ENCODE measurements at places on chromosomes 1 and 21.

DNA sequence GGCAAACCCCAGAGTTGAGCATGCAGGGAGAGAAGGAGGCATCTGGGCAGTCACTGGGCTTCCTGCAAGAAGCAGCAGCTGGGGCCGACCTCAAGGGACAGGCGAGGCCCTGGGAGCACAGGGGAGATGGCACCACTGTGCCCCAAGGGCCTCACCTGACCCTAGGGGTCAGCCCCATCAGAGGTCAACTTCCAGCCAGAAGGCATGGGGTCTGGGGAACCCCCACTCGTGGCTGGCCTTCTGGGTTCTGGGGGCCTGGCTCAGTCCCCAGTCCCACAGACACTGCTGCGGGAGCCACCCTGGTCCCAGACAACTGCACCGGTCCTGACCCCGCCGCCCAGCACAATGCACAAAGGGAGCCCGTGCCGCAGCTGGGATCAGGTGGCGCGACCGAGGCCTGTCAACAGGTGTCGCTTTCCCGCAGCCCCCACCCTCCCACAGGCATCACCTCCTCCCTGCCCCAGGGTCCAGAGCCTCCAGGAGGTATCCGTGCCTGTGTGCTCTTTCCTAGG is 6.2 kb downstream of the WNT9A start:
- no peak for DNase-seq

DNA sequence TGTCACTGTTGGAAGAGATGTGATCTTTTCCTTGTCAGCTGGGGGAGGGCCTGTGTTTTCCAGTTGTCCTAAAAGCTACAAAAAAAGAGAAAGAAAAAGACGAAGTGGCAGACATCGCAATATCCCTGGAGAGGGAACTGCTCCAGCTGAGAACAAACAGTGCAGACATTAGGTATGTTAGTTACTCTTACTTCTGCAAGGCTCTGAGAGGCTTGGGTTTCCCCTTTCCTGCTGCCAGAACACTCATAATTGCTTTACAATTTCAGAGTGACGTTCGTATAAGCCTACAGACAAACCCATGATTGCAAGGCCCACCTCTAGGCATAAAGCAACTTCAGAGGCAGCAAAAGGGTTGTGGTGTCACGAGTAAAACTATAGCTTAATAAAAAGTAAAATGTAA is 31.1 kb downstream of the CD160 start:
- DNase-seq = no peak

DNA sequence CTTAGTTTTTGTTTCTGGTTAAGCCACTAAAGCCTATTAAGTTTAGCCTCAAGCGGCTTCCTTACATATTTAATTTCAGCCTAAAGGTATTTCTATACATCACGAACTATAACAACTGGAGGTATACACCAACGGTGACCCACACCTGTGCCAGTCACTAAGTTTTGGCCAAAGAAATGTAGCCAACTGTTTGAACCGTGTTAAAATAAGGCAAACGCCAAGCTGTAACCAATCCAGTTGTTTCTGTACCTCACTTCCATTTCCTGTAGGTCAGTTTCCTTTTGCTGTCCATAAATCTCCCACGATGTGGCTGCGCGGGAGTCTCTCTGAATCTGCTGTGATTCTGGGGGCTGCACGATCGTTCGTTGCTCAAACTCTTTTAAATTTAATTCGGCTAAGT is 5.6 kb upstream of the ERO1B start:
- DNase-seq = no peak

DNA sequence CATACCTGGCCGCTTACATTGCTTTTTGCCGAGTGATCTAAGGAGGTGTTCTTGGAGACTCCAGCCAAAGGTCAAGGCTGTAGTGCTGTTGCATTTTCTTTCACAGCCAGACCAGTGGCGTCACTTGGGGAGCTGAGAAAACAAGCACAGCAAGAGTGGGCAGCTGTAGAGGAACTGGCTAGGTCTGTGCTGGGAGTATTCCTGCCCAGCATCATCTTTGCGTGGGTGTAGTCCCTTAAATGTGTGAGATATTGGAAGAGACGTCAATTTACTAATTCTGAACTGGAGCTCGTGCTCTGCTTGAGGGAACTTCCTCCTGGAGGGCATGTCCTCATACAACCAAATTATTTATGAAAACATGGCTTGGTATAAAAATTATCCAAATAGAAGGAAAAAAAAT is 10.2 kb downstream of the UBIAD1 start:
- no peak for DNase-seq

DNA sequence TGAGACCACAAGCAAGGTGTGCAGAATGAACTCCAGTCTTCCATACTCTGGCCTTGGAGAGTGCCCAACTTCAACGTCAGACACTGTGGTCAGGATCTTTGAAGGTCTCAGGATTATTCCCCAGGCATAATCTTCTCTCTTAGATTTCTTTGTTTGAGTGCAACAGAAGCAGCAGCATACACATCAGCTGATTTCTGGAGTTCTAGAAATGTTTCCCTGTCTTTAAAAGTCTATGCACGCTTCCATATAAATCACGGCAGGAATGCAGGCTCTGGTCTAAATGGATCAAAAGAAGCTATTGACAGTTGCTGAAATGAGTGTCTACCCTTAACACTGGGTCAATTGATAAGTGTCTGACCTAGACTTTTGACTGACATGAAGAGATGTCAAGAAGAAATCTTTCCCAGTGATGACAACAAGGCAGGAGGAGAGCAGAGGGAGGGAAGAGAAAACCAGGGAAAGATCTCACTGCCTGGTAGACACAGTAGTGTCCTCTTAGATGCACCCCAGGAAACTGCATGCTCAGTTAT is 279.7 kb downstream of the SPATA17 start:
- DNase-seq = no peak

DNA sequence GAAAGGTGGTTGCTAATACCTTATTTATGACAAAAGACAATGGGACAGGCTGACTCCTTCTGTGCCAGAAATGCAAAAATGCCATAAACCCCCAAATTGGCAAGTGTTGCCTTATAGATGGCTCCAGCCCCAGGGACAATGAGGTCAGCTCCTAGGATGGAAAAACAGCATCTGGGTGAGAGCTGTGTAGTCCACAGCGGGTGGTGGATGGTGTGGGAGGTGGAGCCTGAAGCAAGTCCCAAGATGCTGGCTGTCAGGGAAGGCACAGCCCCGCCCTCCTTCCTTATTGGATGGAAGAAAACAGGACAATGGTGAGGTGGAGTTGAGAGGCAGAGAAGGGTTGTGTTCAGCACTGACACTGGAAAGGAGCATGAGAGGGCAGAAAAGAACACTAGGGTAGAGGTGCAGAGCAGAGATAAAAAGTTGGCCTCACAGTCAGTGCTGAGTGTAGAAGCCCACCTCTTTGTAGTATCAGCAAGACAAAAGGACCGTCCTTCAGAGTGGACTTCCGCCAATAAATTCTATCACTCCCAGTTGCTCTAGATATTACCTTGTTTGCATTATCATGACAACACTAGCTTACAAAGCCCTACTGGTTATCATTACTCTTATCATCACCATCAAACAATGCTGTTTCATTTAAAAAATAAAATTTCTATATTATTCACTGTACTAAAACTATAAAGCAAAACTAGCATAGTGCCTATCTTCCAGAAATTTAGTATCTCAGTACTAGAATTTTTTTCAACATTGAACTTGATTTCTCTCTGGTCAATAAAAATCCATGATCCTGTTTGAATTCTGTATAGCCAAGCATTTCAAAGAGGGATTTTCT is 3.7 kb upstream of the SDE2 start:
- peak; percentile 52 for DNase-seq

DNA sequence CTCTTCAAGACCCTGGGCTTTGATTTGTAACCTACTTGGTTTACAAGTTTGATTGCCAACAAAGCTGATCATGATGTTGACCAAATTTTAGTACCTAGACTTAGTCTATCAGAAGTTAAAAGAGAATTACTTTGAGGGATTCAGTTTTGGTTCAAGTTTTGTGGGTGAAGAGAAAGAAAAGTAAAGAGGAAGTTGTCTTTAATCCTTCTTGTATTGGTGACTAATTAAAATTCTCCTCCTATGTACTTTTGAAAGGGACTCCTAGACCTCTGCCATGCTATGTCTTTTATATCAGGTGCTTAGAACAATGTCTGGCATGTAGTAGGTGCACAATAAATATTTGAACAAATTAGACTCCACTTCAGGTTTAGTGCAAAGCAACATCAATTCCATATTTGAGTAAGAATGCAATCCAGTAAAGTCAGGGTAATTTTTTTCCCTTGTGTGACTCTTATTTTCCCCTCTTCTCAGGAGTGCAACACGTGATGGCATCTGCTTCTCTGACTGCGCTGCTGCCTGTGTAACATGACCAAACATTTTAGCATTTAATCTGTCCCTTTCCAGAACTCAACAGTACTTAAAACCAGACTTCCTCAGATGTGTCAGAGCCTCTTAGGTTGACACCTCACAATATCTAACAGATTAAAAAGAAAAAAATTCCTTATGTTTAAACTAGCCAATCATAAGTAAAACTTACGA is 41.1 kb upstream of the KCNQ4 start:
- no peak for DNase-seq

DNA sequence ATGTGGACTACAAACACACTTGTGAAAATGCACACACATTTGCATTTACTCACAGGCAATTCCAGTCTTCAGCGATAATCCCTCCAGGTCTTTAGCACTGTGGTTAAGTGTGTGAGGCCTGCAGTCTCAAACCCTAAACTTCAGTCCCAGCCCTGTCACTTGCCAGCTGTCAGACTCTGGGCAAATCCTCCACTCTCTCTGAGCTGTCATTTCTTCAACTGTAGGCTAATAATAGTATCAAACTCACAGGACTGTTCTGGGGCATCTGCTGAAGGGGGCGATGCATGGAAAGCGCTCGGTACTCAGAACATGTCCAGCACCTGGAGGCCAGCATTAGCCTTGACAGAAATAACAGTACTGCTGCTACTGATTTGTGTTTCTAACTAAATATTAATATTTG is 48.2 kb downstream of the NEK2 start:
- DNase-seq = no peak

DNA sequence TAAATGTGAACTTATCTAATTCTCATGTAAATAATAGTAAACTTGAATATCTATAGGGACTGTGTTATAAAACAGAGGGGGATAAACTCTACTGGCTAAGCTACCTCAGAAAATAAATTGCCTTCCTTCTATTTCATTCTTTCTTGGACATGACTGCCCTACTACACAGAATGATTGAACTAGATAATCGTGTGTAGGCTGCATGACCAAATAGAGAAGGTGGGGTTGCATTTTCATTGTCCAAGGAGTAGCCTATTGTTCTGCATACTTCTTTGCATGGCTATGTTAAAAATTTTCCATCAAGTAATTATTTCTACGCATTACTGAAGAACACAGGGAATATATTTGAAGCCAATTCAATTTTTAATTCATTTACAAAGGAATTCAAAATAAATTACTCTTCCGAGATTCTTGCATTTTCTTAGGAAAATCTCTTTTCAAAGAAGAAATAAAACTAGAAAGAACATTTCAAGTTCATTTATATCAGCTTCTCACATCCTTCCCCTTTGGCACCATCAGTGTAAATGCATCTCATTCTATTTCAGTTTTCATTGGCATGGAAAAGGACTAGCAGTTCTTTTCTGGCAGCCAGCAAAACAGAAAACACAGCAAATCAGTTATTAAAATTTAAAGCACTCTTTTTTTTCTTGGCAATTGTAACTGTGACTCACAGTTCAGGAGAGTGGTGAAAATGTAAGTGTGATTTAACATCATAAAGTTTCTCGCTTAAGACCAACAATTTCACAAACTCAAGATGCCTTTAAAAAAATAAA is 714.7 kb downstream of the NCAM2 start:
- no peak for DNase-seq

DNA sequence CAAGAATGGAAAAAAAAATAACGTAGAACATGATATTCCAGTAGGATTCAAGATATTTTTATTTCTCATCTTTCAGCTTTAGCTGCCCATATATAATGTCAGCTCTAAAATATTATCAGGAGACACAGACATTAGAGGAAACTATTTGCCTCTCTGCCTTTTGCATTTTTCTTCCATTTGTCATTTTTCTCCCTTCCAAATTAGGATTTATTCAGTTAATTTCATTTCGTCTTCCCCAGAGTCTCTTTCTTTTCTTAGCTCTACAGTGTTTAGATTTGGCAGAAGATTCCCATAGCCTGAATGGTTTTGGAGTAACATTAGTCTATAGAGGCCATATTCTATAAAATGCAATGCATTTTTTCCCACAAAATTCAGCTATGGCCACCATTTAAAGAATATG is 5.1 kb upstream of the ENAH start:
- DNase-seq = no peak

GRCh38 chr1:162030759-162031280 is 7.2 kb upstream of the OLFML2B start:
- no peak for DNase-seq

DNA sequence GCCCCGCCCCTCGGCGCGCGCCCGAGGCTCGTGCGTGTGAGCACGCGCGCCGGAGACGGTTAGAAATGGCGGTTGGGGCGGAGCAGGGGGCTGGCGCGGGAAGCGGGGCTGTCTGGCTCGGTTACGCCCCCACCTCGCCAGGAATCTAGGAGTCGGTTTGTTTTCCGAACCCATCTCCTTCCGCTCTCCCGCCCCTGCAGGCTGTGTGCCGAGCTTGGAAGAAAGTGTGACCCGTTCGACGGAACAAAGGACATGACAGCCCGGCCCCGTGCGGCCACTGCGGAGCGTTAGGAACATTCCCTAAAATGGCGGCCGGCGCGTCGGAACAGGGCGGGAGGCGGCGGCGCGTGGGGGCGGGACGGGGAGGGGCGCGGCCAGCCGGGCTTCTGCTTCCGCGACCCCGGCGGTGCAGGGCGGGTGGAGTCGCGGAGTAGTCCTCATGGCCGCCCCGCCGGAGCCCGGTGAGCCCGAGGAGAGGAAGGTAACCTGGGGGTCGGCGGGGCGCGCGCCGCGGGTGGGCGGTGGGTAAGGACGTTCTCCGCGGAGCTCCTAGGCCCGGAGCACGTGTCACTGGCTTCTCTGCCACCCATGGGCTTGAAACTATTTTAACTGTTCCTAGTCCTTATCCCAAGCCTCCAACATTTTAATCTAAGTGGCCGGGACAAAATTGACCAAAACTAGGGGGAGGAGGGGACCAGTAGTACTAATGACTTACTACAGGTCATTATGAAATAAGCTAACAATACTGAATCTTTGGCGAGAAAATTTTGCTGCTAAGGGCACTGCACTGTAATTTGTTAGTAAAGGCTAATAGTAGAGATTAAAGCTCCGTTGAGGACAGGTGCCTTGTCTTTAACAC is at the start of gene COX20:
COX20 (plus strand) TSS at position 383 of the 859 bp plus-strand sequence; CDS start at position 440, 57 bp downstream.
- DNase-seq = peak; percentile 90

DNA sequence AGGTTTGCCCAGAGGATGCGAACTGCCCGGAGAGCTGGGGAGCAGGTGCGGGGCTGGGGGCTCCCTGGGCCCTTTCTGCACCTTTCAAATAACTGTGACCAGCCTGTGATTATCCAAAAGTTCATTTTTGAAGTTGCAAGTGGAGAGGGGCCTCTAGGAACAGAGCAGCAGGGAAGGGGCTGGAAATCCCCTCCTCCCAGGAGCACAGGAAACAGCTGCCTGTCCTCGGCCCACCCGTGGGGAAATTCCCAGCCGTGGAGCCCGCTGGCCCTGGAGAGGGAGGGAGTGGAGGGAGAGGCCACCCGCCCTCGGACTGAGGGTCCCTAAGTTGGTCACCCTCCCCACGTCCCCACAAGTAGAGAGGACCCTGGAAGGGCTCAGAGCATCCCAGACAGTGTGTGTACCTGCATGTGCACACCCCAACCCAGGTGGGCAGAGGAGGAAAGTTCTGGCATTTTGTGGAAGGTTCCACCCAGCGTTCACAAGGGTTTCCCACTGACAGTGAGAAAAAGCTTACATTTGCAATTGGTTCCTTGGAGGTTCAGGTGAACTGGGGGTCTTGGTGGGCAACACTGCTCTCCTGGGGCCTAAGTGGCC is 1.2 kb upstream of the TNFRSF4 start:
- DNase-seq = no peak

GRCh38 chr1:50257940-50258685 is 149.4 kb downstream of the ELAVL4 start:
- DNase-seq = no peak

GRCh38 chr1:99700020-99700419 is 54.1 kb downstream of the PALMD start:
- DNase-seq = no peak
